ENCODE measurements at places on chromosomes 7 and 10.

DNA sequence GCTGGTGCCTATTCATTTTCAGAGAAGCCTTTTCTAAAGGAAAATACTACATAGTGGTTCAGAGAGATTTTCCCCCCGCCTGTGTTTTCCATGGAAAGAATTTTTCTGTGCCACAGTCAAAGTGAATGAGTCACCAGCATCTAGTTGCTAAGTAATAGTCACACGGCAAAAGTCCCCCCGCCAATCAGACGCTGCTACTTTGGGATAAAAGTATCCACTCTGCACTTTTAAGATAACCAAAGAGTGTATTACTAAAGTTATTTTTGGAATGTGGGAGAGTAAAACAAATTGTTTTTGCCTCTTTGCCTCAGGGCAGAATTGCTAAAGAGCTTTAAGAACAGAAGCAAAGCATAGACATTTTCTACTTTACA lies 23.5 kb downstream of the ABLIM1 start:
- DNase-seq = no peak

- no peak for DNase-seq
These were observed 26.6 kb downstream of the SLC29A3 start for GRCh38 chr10:71345694-71346093.

GRCh38 chr10:96041146-96041545 lies 2.2 kb upstream of the CCNJ start:
- no peak for DNase-seq

DNA sequence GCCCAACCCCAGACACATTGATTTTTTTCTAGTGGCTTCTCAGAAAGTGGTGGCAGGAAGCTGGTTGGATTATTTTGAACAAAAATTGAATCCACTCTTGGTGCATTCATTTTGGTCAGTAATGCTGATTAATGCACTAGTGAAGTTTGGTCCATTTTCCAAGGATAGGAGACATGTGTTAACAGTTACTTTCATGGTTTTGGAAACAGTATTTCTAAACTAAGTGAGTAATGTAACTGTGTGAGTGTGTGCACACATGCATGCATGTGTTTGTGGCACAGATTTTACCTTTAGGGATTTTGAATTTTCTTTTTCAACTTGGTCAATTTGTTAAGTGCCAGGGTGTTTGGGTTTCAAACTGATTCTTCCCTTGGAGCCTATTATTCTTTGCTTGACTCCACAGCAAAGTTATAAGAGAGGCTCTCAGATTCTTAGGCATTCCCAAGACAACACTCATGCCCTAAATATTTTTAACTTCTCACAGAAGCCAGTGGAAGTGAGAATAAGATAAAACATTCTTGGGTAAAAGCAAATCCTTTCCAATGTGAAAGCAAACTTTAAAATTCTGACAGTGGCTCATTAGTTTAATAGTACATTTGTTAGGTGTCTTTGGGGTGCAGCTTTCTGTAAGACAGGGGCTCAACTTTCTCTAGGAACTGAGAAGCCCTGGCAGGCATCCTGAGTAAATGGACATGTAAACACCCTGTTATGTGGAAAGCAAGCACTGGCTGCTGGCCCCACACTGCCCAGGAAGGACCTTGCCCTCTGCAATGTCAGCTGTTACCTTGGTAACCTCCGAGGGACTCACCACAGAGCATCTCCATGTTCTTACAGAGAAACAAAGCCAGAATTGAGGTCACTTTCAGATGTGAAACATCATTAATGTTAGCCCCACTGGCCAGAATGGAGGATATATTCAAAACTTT lies 68.4 kb downstream of the ASAH2B start:
- no peak for DNase-seq

- DNase-seq = no peak
These were observed 21.6 kb downstream of the PRPF18 start for GRCh38 chr10:13608246-13608853.

- DNase-seq = no peak
These were observed 501.1 kb upstream of the CELF2 start for GRCh38 chr10:10516346-10517130.

DNA sequence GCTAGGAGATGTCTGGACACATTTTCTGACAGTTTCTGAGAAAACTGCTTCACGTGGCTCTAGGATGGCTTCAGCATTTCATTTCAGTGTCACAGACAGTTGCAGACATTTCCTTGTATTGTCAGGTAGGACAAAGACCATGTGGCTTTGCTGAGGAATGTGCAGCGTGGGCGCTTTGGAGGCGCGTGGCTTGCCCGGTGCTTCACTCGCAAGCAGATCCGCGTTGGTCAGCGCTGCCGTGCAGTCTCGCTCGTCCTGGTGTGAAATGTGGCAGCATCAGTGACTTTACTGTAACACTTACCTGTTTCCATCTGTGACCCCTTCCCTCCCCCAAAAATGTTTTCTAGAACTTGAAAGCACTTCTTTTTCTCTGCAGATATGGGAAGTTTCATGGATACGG lies 340.5 kb downstream of the SDK1 start:
- no peak for DNase-seq

DNA sequence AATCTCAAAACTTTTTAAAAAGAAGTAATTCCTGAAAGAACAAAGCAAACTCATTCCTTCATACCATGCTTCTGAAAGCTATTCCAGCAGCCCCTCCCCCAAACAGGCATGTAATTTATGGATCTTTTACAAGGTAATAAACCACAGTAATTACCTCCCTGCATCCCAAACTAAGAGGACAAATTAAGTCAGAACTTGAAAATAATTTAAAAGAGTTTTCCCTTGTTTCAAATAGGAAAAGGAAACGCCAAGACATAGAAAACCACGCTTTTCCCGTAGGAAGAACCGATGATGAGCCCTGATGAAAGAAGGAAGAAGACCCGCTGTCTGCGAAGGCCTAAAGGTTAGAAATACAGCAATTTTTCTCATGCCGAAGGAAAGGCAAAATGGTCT lies 8.9 kb downstream of the HOXA4 start:
- no peak for DNase-seq

GRCh38 chr7:80136261-80137055 lies 1.8 kb downstream of the GNAI1 start:
- DNase-seq = no peak

DNA sequence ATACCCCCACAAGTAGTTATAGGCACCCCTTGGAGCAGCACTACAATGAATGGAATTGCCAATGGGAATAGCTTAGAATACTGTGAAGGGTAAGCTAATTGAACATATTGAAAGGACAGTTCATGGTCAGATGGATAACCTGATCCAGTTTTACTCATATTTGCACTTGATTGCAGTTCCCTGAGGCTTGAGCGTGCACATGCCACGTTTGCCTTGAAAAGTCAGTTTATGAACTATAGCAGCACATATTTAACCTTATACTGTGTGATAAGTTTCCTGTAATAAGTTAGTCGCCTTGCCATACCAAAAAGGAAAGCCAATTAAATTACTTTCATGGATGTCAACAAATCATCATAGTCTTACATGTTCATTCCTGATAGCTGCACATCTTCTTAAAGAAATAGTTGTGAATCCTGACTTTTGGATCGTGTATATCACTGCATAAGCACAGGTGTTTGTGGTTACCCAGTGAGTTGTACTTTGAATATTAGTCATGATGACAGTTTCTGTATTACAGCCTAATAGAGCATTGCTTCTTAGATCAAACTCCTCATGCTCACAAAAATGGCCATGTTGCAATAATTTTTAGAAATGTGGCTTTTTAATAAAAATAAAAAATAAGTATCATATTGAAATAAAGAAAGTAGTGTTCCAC lies 21.6 kb downstream of the DNTT start:
- no peak for DNase-seq

DNA sequence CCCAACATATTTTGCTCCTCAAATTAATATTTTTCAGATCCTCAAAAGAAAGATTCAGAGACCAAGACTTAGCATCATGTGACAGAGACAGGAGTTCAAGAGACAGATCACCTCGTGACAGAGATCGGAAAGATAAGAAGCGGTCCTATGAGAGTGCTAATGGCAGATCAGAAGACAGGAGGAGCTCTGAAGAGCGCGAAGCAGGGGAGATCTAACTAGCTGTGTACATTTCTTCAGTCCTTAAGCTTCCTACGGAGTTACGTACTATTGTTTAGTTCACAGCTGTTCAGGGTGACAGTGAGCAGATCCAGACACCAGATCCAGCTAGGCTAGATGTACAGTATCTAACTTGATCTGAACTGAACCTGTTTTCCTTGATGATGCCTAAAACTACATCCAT lies 61.3 kb downstream of the KLRG2 start:
- DNase-seq = no peak

GRCh38 chr10:118798231-118798662 lies 43.5 kb upstream of the CACUL1 start:
- DNase-seq = no peak

DNA sequence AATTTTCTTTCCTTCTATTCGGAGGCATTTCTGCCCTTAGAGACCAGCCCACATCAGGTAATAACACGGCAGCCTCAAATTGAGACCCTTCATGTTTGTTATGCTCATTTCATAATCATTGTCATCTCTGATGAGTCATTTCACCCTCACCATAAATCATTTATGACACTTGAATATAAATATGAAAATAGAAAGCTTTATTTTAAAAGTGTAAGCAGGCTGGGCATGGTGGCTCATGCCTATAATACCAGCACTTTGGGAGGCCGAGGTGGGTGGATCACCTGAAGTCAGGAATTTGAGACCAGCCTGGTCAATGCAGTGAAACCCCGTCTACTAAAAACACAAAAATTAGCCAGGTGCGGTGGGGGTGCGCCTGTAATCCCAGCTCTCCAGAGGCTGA lies 57.4 kb upstream of the EGFR start:
- DNase-seq = no peak

DNA sequence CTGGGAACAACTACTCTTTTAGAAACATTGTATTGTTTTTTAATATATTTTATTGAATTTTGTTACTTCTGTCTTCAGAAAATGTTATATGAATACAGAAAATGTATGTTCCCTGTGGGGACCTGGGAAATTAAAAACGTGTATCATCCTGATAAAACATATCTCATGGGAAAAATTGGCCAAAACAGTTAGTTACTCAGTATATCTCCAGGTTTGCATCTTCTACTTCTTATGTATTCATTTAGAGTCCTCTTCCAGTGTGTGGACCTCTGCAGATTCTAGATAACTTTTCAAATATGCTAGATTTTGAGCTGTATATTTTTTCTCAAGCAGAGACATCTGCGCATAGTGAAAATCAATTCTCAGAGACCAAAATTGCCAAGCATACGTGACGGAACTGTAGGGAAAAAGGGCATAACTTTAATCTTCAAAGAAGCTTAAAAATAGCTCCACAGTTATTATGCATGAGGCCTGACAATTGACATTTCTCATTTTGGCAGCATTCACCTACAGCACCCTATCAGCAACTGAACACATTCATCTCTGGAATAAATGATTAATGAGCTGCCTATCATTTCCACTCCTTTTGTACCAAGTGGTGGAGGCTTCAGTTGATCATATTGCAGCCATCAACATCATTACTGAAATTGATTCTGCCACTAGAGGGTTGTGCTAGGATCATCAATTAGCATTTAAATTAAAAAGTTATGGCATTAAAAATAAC lies 26.4 kb upstream of the UMAD1 start:
- DNase-seq = no peak

DNA sequence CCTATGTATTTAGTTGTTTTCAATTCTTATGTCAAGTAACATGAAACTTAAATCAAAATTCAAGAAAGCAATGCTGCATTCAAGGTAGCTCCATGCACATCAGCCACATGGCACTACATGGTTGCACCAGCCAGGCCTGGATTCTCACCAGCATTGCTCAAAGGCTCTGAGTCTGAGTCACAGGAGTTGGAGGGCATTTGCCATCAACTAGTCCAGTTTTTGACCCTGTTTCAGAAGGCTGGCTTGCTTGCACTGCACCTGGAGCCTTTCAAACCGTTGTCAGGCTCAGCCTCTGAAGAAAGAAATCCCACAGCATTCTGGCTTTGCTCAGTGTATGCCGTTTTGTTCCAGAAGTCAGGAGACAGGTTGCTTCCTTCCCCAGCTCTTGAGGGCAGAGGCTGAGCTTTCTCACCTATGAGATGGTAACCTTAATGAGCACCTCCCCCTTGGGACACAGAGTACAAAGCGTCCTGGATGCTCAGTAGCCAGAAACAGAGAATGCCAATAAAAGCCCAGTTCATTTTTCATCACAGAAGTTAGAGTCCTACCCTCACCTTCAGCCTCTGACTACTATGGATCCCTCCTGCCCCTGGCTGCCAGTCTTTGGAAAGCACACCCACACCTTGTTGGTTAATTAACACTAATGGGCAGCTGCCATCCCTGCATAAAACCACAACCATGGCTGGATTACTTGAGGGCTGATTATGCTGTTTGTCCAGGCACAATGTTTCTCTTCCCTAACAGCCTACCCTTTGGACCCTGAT lies 288.4 kb upstream of the LRRTM3 start:
- DNase-seq = no peak

- no peak for DNase-seq
These were observed 208.8 kb downstream of the SEMA3A start for GRCh38 chr7:83985821-83986220.
